ENCODE measurements at places on chromosomes 7 and 10. TPM values are rescaled to one million over a fixed set of nuclear protein-coding genes. Genes with fewer than 3 reads are reported as not detected.

GNAT3 gene
- total RNA-seq = not detected

NPY4R2 gene
- not detected for total RNA-seq

SPDYE16 gene
- not detected for total RNA-seq

TMEM72 gene
- not detected for total RNA-seq

DNAJC12 gene
- 7.1 TPM for total RNA-seq

TRPV5 gene
- not detected for total RNA-seq

ZNF804B gene
- not detected for total RNA-seq

ITIH2 gene
- total RNA-seq = not detected

TEX36 gene
- not detected for total RNA-seq

KLF14 gene
- total RNA-seq = not detected

FAM13C gene
- 60.0 TPM for total RNA-seq

FAM237B gene
- total RNA-seq = not detected

RPEL1 gene
- 0.17 TPM for total RNA-seq

SUN3 gene
- total RNA-seq = not detected

C10orf67 gene
- not detected for total RNA-seq

ANLN gene
- 11.2 TPM for total RNA-seq

A1CF gene
- total RNA-seq = not detected

SPDYE2 gene
- not detected for total RNA-seq

CPSF4 gene
- 19.1 TPM for total RNA-seq

PAPSS2 gene
- total RNA-seq = 16.7 TPM

TAS2R4 gene
- total RNA-seq = not detected

TMEM176B gene
- total RNA-seq = 19.5 TPM

LRGUK gene
- 0.83 TPM for total RNA-seq

PRPS1L1 gene
- total RNA-seq = not detected

TMEM130 gene
- total RNA-seq = 0.57 TPM

FBXO24 gene
- total RNA-seq = 0.33 TPM

CDNF gene
- 0.45 TPM for total RNA-seq

ACBD7 gene
- total RNA-seq = 0.63 TPM

FGFBP3 gene
- 1.7 TPM for total RNA-seq

ALOX5 gene
- 14.2 TPM for total RNA-seq

PFKFB3 gene
- 22.4 TPM for total RNA-seq

SLC35G1 gene
- total RNA-seq = 5.0 TPM

ING3 gene
- 12.6 TPM for total RNA-seq

TRIM73 gene
- 1.7 TPM for total RNA-seq

KCP gene
- 0.13 TPM for total RNA-seq

PNLIPRP2 gene
- not detected for total RNA-seq

GBF1 gene
- total RNA-seq = 33.1 TPM

AKR1E2 gene
- total RNA-seq = 21.0 TPM

TAS2R60 gene
- not detected for total RNA-seq

SDK1 gene
- 15.0 TPM for total RNA-seq

ZMIZ1 gene
- 75.6 TPM for total RNA-seq

ACTL6B gene
- total RNA-seq = not detected

LIPK gene
- not detected for total RNA-seq

LRRN3 gene
- total RNA-seq = 0.42 TPM

VSTM2A gene
- total RNA-seq = 0.83 TPM

ANKRD2 gene
- total RNA-seq = 1.2 TPM

LIPF gene
- not detected for total RNA-seq

GNB2 gene
- 228 TPM for total RNA-seq

ZNF487 gene
- total RNA-seq = 9.1 TPM

CAV2 gene
- 125 TPM for total RNA-seq

SLC26A3 gene
- total RNA-seq = 4.5 TPM

THAP5 gene
- total RNA-seq = 27.7 TPM

C10orf62 gene
- total RNA-seq = not detected

ZKSCAN5 gene
- 10.0 TPM for total RNA-seq

TSPAN33 gene
- 5.0 TPM for total RNA-seq

MTERF1 gene
- 7.9 TPM for total RNA-seq
